Jurkat, Clone E6-1 (cell line): ENCODE measurements at places on chromosomes 3 and 15.

DNA sequence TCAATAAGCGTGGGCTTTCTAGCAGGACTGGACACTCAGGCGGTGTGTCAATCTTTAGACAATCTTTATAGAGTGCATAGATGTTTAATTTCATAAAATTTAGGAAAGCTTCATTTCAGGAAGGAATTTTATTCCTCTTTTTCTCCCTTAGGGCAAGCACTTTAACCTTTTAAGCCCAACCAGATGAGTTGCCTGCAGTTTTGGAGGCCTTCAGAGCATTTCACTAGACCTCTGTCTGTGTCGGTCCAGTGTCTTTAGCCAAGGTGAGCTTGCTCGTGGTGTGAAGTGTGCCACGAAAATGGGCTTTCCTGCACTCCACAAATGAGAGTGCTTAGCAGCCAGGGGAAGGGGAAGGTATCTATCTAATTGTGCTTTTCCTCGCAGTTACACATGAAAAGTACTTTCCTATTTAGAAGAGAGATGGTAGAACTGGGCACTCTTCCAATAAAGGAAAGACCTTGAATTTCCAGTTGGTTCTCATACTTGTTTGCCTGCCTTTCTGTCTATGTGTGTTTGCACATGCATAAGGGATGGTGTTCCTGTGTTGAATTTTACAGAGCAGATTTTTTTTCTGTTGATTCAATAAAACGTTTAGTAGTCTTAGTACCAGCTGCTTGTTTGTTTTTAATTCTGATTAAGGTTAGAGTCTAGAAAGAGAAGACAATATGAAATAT is 53.6 kb downstream of the FEZF2 start:
- no peak for DNase-seq

DNA sequence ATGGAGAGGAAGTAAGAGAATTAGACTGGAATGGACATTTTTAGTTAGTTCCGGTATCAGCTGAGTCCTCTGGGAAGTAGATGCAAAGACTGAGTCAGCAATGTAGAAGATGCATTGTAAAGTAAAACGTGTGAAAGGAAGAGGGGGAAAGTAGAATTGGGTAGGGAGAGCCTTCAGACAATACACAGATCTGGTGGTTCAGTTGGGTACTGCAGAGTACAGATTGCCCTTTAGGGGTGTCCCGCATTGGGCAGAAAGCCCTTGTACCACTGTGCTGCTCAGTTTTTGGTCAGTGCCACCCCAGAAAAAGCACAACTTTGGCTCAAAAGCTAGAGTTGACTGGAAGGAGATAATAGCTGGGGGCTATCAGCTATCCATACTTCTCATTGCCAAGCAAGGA is 247.4 kb downstream of the KBTBD8 start:
- no peak for DNase-seq

- DNase-seq = no peak
Observed at GRCh38 chr15:41940441-41940857, 31.9 kb downstream of the EHD4 start.

- DNase-seq = no peak
Observed at GRCh38 chr15:61832223-61832622, 228.0 kb downstream of the VPS13C start.
